ENCODE measurements at places on chromosomes 2 and 18. TPM values are rescaled to one million over a fixed set of nuclear protein-coding genes. Genes with fewer than 3 reads are reported as not detected.

Gene TSPYL6
- total RNA-seq = 0.25 TPM

Gene CNRIP1
- 46.9 TPM for total RNA-seq

Gene CCDC121
- 7.0 TPM for total RNA-seq

Gene GAREM1
- 5.5 TPM for total RNA-seq

Gene VWC2L
- total RNA-seq = not detected

Gene C2orf78
- not detected for total RNA-seq

Gene MEX3C
- total RNA-seq = 44.2 TPM

Gene PROKR1
- total RNA-seq = not detected

Gene CCDC138
- total RNA-seq = 8.5 TPM

Gene ZNF804A
- total RNA-seq = 12.9 TPM

Gene FAM237A
- total RNA-seq = not detected

Gene KIF5C
- not detected for total RNA-seq

Gene LIMS2
- total RNA-seq = 7.8 TPM

Gene UGT1A10
- 0.41 TPM for total RNA-seq
